ENCODE measurements at places on chromosomes 5 and 9.

DNA sequence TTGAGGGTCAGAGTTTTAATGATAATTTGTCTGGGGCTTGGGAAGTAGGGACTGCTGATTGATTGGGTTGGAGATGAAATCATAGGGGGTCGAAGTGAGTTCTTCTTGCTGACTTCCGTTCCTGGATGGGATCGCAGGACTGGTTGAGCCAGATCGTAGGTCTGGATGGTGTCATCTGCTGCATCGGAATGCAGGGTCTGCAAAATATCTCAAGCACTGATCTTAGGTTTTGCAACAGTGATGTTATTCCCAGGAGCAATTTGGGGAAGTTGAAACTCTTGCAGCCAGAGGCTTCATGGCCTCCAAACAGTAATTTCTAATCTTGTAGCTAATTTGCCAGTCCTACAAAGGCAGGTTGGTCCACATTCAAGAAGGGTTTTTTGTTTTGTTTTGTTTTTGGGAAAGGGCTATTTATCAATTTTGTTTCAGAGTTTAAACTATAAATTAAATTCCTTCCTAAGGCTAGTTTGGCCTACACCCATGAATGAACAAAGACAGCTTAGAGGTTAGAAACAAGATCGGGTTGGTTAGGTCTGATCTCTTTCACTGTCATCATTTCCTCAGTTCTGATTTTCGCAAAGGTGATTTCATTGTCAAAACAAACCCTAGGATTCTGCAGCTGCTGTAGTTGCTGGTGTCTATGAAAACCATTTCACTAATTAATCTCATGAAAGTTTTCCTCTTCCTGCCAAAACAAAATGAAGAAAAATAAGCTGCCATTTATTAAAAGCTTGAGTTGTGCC is 388.0 kb downstream of the TMEM232 start:
- no peak for DNase-seq

GRCh38 chr5:125411071-125411743 is 664.8 kb upstream of the ZNF608 start:
- DNase-seq, result no peak

- DNase-seq, result no peak
Observed at GRCh38 chr5:133253070-133253469, 201.3 kb downstream of the HSPA4 start.

- no peak for DNase-seq
Observed at GRCh38 chr9:21504894-21505293, 22.8 kb upstream of the IFNE start.

GRCh38 chr9:17623965-17624364 is 45.1 kb downstream of the SH3GL2 start:
- no peak for DNase-seq

GRCh38 chr5:77181173-77181572 is 29.3 kb upstream of the PDE8B start:
- DNase-seq, result no peak

GRCh38 chr9:125437771-125438221 is 176.2 kb downstream of the GAPVD1 start:
- DNase-seq, result no peak

DNA sequence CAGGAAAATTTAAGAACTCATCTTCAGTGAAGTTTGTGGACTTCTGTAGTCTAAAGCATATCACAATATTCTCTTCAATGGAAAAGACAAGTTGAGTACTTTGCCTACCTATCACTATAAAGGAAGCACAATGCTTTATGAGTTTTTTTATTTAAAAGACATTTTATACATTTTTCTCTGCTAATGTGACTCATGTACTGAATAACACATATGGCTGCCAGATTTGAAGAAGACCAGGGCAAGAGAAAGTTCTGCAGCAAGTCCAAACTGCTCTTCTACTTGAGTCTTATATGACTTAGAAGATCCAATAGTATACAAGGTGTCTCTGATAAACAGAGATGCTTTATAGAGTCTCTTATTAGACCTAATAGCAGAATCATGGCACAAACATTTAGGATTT is 978.4 kb downstream of the TLE4 start:
- DNase-seq, result no peak

GRCh38 chr5:4880304-4880741 is 259.8 kb upstream of the ADAMTS16 start:
- DNase-seq, result no peak

DNA sequence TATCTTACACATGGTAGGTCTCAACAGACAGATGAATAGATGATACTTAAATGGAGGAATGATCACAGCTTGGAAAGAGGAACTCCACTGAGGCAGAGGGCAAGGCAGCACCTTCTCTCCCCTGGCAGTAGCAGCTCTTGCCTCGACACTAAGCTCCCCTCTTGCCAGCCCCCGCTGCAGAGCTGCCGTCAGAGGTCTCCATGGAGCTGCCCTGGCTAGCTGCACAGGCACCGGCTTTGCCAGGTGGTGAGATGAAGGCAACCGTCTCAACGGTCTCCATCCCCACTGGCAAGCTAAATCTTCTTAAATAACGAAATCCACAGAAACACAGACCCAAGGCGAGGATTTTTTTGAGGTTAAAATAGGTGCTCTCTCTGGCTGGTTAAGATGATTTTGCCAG is 81.2 kb downstream of the CRB2 start:
- DNase-seq, result no peak

DNA sequence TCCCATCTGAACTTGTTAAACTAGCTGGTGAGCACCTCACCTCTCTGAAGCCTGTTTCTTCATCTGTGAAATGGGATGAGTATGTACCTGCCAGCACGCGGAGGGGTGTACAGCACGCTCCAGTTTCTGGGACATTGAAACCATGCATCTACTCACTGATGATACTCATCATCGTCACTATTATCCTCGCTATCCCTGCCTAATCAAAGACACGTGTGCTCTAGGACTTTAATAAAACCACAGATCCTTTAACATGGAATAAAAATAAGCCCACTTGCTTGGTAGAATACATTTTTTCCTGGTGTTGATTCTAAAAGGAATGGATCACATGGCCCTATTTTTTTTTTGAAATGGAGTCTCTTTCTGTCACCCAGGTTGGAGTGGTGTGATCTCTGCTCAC is 37.3 kb upstream of the POMT1 start:
- DNase-seq, result no peak

DNA sequence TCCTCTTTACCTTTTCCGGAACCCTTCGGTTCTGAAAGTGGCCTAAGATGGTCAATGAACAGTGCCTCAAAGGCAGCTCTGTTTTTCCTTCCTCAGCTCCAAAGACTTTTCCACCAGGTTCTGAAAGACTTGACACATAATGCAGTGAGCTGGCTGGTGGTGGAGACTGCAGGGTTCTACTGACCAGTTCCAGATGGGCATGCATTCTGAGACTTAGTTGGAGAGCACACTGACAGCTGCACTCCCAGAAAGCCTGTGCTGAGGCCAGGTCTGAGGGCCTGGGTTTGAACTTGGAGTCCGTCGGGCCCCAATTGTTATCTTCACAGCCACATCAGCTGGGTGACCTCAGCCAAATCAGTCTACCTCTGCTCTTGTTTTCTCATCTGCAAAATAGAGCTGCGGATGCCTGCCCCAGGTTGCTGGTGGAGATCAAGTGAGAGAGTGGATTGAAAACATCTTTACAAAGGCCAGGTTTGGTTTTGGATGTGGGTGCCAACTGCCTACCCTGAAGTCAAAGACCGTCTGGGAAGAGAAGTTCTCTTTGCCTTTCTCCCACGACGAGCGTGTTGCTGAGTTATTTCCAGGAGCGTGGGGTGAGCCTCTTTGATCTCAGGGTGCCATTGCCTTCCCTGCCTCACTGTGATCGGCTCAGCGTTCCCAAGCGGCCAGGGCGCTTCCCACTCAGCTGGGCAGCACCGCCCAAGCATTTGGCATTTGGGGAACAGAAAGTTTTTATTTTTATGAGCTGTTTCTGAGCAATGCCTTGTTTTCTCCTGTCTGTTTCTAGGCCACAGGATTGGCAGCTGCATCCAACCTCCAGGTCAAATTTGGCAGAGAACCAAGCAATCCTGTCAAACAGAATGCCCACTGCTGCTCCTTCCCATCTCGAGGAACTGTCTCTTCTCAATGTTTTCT is 54.9 kb downstream of the RAD23B start:
- DNase-seq, result no peak

DNA sequence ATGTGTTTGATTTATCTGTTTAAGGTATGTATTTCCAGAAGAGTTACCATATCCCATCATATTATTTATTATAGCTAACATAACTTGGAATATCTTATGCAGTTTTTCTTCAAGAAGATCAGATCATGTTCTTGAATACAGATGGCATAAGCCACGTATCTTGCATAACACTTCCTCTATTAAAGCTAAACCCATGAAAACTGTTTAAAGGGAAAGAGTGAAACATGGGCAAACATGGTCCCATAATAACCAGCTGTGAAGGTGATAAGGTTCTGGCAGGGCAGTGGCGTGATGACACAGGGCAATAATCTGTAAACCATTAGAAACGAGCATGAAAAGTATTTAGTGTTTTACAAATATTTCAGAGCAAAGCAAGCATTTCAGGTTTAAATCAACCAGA is 34.2 kb downstream of the EFNA5 start:
- no peak for DNase-seq

GRCh38 chr9:89872913-89873707 is 268.3 kb downstream of the GADD45G start:
- DNase-seq, result no peak

DNA sequence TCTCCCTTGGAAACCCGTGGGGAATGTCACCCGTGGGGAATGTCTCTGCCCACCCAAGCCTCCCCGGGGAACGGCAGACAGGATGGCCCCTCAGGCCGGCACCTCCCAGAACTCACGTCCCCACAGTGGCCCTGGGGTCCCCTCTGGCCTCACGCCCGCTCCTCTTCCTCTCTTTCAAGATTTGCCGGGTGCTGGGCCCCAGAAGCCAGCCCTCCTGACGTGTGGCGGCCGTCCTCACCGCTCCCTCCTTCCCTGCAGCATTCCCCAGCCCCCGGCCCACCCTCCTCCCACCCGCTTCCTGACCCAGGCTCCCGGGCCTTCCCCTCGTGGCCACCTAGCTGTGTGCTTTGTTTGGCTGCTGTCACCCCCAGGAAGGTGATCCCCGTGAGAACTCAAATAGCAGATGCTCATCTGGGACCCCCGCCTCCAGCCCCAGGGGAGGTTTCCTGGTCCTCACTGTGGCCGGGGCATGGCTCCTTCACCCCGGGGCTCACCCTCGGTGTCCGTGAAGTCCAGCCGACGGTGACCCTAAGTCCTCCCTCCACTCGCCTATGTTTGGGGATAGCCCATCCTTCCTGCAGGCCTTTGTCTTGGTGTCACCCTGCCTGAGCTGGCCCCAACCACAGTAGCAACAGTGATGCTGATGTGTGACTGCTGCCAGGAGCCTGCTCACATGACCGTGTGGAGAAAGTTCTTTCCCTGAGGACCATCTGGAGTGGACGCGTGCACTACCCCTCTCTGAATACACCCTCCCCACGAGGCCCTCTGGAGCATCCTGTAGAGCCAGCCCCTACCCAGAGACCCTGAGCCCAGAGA is 163.3 kb upstream of the IER5L start:
- DNase-seq, result no peak

- DNase-seq, result no peak
Observed at GRCh38 chr5:143228597-143229293, 174.7 kb downstream of the NR3C1 start.

GRCh38 chr5:40360685-40361084 is 319.0 kb upstream of the PTGER4 start:
- DNase-seq, result no peak

DNA sequence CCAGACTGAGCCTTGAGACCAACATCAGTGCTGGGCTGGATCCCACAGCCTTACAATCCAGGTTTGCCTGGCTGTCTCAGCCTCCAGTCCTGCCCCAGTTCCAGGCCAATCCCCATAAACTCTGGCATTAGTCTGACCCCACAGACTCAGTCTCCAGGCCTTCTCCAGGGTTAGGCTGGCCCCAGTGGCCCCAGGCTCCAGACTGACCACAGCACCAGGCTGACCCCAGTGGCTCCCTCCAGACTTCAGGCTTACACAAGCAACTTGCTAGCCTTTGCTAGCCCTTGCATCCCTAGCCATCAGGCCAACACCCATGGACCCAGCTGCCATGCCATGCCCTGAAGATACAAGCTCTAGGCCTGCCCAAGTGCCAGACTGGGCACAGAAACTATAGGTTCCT is 1326.0 kb upstream of the C9orf72 start:
- no peak for DNase-seq

DNA sequence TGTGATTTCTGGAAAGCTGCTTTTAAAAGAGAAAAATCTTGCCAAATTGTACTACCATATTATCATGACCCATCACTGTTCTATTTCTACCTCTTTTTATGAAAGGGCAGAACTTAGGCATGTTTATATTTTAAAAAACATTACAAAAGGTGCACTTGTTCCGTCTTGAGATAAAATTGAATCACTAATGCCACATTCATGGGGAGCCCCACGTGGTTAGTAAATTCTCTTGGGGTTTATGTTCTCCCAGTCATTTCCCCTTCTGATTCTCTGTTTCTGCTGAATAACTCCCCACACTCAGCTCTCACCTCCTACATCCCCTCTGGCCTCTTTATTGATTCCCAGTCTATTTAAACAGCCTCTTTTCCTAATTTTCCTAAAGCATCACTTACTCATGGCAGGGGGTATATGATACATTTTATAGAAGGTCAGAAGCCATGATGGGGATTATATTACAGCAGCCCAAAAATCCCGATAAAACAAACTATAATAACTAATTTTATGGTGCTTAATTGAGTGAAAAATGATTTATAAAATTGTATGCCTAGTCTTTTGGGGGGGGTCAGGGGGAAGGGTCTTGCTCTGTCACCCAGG is 19.7 kb upstream of the VLDLR start:
- no peak for DNase-seq

DNA sequence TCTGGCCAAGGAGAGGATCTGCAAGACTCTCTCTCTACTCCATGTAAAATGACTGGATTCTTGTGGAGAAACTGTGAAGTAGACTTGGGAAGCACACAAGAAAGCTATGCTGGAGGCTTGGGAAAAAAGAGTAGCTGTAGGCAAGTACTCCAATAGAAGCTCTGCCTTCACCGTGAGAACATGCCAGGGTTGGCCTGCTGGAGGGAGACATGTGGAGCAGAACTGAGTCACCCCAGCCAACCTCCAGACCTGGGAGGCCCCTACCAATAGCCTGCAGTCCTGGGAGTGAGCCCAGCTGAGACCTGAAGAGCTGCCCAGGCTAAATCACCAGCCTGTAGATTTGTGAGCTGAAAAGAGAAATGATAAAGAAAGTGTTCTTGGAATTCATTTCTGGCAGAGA is 66.6 kb downstream of the DEPDC1B start:
- no peak for DNase-seq

DNA sequence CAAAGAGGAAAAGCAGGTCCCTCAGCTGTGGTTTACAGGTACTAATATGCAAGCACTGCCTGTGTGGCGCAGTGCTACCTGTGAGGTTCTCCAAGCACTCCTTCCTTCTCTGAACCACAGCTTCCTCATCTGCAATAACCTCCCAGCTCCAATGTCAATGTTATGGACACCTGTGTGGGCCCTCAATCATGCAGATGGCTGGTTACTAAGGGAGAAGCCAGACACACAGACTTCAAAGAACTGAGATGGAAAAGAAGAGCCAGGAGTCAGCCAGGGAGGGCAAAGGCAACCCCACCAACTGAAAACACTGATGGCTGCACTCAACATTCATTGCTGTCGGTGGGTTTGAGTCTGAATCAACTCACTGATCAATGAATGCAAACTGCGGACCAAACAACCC is 77.7 kb downstream of the NR6A1 start:
- no peak for DNase-seq

GRCh38 chr5:43569236-43569746 is 12.4 kb upstream of the PAIP1 start:
- DNase-seq, result no peak

GRCh38 chr5:65668696-65669095 is 43.9 kb downstream of the SHLD3 start:
- no peak for DNase-seq

GRCh38 chr9:99569840-99570239 is 251.8 kb upstream of the NR4A3 start:
- no peak for DNase-seq

GRCh38 chr9:114968671-114969070 is 38.3 kb upstream of the TNFSF8 start:
- DNase-seq, result no peak

Measured in Caco-2 (cell line).